ENCODE measurements at places on chromosomes 5 and 9.
A peak's percentile ranks its signal among the peaks of the same experiment; 100 is the strongest.

DNA sequence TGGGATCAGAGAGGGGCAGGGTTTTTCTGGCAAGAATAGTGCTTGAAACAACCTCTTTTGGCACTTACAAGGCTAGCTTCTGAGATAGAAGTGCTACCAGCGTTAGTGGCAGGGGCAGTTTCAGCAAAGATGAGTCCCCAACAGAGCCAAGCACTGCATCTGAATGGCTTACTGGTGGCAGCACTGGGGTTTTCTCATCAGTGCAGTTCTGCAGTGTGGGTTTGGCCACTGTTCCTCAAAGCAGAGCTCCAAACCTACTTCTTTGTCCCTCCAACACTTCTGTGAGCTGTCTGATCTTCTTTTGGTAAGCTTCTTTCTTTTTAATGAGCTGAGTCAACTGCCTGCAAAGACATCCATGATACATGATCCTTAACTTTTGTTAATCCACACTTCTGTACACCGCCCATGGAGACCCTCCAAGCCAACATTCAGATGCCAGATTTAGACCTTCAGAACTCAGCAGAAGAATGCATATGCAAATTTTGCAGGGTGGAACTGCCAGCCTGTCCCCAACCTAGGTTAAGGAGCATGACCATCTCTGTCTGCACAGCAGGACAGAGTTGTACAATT is 29.9 kb upstream of the FSTL4 start:
- no peak for DNase-seq

- DNase-seq, result no peak
Observed at GRCh38 chr9:35758475-35759050, 4.5 kb upstream of the MSMP start.

DNA sequence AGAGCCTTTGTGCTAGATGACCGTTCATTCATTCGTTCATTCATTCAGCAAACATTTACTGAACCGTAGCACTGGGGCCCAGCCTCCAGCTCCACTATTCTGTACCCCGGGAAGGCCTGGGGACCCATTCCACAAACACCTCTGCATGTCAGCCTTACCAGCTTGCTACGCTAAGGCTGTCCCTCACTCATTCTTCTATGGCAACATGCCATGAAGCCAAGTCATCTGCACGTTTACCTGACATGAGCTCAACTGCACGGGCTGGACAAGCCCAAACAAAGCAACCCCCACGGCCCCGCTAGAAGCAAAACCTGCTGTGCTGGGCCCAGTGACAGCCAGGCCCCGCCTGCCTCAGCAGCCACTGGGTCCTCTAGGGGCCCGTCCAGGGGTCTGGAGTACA is 6.0 kb downstream of the CEL start:
- no peak for DNase-seq

GRCh38 chr9:87657893-87658292 is 68.0 kb upstream of the CTSL start:
- DNase-seq, result no peak

DNA sequence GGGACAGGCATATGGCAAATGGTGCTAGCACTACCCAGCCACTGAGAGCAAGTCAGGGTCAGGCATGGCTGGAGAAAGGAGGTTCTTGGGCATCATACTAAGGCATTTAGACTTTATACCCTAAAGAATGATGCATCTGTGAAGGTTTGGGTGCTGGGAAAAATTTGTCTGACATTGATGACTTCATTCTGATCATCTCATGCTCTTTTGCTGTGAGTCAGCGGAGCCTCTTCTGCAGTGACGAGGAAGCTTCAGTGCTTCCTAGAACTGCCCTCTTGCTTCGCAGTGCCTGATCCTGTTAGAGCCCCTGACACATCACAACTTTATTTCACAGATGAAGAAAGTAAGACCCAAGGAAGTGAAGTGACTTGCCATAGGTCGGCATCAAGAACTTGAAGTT is 266.6 kb upstream of the GAS1 start:
- DNase-seq, result no peak

- DNase-seq, result no peak
Observed at GRCh38 chr5:54882841-54883240, 102.6 kb downstream of the ESM1 start.

GRCh38 chr5:117889596-117889995 is 1098.8 kb downstream of the DTWD2 start:
- no peak for DNase-seq

- DNase-seq, result no peak
Observed at GRCh38 chr5:17123010-17123409, 94.4 kb upstream of the BASP1 start.

DNA sequence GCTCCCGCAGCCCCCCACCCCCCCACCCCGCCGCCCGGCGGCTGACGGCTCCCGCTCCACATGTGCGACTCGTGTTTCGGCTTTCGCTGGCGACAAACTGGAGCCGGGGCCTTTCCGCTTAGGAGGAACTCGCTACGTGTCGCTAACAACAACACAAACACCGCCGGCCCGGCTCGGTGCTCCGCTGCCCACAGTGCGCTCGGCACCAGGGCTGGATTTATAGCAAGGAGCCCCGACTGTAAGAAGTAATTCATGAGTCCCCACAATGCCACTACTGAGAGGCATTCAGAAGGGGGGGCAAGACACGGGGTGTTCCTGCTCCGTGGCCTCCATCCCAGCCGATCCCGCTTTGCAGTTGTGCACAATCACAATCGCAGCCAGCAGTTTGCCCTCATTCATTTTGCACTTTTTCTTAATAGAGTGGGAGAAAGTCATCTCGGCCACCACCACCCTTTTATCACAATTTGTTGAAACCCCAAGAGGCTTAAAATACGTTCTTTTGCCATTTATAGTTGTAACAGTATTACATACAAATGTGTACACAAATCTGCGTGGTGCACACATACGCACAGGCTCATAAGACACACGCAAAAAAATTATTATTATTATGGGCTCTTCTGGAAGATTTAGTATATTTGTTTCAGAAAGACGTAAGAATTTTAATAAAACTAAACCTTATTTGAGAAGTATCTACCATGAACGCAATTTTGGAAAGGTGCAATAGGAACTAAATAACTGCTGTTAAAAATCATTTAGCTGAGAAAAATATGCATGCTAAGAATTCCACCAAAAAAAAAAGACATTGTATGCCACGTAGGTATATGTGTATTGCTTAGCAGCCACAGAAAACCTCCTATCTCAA is 48.1 kb downstream of the EBF1 start:
- no peak for DNase-seq

DNA sequence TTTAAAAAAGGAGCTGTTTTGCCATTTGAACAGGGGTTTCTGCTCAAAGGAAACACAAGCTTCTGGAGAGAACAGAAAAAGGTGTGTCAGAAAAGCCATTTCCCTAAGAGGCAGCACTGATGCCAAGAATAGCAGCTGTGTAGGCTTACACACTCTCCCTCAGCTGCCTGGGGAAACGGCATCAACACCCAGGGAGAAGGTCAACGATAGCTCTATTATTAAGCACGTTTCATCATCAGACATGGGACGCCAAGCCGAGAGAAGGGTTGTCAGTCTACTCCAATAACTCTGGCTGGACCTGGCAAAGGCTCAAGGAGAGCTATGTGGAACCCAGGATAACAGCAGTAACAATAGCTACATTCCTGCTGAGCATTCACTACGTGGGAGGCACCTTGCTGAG is 314.2 kb downstream of the CDK5RAP2 start:
- no peak for DNase-seq

DNA sequence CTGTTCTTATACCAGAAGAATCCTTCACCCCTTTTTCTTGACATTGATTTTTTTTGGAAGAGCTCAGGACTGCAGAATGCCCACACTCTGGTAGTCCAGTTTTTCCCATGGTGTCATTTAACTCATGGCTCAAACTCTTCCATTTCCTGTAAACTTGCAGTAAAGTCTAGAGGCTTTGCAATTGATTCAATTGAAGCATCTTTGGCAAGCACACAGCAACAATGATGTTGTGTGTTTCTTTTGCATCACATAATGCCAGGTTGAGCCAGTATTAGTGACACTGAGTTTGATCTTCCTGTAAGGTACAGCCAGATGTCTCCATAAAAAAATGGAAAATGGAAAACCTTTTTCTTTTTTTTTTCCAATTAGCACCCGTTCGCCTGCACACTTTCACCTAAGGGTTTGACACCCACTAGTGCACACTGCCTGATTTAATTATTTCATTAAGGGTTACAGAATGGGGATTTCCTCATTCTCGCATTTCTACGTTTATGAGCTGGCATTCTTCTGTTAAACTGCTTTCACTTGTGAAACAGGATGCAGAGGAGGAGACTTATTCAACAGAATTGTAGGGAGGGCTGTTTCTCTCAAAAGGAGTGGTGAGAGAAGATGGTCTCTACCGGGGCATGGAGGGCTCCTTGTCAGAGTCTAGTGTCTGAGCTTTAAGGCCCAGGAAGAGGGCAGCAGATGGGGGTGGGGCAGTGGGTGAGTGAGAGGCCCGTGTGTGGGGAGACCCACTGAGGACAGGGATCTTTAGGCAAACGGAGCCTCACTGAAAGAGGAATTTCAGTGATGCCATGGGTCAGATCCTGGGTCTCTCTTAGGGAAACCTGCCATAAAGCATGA is 2.2 kb upstream of the S1PR3 start:
- no peak for DNase-seq

GRCh38 chr5:96741106-96741505 is 66.6 kb downstream of the ERAP1 start:
- DNase-seq, result no peak

DNA sequence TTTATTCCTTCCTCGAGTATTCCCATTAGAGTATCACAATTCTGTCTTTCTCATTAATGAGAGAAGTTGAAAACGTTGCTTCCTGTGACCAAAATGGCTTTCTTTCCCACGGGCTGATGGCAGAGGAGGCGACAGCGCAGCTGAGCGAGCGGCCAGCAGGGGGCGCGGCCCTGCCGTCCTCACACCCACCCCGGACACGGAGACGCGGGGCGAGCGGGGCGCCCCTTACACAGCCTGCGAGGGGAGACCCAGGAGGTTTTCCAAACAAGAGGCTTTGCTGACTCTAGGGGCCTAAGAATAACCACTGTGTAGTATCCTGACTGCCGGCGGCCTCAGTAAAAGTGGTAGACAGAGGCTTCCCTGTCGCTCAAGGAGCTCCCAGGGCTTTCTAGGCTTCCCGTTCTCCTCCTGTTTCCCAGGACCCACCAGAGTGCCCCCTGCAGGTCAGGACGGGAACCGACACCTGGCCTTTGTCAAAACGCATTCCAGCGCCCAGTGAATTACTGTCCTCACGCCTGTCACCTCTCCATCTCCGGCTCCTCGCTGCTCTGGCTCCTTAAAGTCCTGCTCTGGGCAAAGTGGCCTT is 27.3 kb upstream of the FGF1 start:
- peak; percentile 52 for DNase-seq

DNA sequence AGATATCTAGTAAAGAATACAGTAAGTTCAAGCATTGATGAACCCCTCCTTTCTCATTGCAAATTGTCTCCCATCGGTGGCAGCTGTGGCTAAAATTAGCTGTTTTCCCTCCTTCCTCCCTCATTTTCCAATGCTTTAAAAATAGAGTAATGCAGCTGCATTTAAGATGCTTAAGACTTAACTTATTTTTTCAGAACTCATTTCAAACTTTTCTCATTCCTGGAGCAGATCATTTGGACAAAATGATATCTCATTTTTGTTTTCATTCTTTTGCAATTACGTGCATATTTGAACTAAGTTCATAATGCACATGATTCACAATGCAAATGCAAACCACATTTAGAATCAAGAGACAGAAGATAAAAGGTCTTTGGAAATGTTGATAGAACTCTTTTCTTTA is 14.6 kb downstream of the HSPB3 start:
- no peak for DNase-seq

DNA sequence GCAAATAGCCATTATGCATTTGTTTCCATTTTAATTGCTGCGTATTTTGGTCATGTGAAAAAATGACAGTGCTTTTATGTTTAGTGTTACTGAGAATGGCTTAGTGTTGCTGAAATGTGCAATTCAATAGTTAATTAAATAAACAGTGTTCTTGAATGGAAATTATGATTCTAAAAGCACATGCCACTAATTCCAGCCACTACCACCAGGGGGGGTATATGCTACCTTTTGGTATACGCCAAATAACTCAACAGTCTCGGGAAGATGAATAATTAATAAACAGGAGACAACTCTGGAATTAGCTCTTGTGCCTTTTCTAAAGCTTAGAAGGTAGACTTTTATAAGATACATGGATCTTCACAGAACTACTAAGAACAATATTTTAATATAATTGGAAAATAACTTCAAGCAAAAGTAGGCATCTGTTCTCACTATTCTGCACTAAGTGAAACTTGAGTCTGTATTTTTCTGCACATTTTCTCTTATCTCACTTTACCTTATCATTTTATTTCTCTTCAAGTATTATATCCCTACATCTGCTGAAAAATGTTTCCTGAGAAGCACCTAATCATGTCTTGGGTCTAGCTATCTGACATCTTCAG is 83.5 kb upstream of the MINAR2 start:
- DNase-seq, result peak; percentile 5

DNA sequence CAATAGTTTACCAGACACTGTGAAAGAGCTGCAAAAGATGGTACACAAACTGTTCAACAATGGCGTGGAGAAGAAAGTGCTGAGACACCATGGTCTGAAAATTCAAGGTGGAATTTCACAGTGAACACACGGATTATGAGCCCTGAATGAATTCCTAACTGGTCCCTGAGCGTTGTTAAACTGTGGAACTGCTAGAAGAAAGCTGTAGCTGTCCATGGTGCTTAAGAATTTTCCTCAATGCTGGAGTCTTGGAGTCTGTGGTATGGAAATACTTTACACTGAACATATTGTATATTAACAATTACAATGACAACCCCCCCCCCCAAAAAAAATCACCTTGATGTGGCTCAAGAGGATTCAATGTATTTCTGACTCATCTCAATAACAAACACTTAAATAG is 68.5 kb downstream of the SLC24A2 start:
- peak; percentile 12 for DNase-seq

DNA sequence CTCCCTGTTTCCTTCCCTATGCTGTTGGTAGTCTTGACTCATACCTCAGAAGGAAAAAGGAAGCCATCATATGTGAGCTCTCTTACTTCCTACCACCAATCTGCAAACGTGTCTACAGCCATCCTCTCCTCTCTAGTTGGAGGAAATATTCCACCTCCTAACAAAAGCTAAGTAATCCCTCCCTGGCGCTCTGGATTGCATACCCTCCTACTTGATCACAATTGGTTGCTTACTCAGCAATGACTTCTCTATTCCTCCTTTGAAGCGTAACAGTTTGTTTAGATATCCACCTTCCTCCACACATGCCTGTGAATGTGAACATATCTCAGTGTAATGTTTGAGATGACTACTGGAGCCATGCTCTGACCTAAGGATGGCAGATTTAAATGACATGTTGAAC is 18.2 kb downstream of the RUSC2 start:
- no peak for DNase-seq

- no peak for DNase-seq
Observed at GRCh38 chr9:134182554-134183085, 18.3 kb upstream of the RNU6ATAC start.
